ENCODE measurements at places on chromosomes 13 and 19.
A peak's percentile ranks its signal among the peaks of the same experiment; 100 is the strongest.

DNA sequence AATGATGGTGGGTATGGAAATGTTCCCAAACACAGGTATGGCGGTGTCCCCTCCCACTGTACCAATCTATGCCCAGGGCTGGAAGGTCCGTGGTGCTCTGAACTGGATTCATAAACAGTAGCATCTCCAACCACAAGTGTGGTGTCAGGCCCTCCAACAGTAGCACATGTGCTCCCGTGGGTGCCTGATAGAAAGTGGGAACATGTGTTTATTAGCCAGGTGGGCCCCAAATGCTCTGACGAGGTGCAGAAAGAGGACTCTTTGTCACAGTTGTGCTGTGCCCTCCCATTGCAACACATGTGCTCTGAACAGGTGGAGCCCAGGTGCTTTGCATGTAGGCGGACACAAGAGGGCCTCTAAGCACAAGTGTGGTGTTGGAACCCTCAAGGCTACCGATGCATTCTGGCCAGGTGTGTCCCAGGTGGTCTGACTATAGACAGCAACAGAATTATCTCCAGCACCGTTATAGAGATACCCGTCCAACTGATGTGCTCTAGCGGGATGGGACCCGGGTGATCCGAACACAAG is 75.4 kb upstream of the ZNF30 start:
- peak; percentile 61 for DNase-seq

DNA sequence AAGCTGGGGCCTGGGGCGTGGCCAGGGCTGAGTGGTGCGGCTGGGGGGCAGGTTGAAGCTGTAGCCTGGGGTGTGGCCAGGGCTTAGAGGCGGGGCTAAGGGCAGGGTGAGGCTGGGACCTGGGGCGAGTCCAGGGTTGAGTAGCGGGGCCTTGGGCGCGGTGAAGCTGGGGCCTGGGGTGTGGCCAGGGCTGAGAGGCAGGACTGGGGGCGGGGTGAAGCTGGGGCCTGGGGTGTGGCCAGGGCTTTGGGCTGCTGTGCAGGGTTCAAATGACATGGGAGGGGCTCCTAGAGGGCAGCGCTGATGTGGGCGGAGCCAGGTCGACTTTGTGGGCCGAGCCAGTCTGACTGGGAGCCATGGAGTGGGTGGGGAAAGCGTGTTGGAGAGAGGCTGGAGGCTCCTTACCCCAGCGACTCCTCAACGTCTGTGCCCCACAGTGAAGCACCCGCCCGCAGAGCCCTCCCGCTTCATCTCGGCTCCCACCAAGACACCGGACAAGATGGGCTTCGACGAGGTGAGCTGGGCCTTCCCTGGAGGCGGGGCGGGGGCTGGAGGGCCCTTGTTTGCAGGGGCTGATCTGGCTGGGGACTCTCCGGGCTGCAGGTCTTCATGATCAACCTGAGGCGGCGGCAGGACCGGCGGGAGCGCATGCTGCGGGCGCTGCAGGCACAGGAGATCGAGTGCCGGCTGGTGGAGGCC is 21.5 kb downstream of the COLGALT1 start:
- peak; percentile 46 for DNase-seq

GRCh38 chr13:27774169-27774568 is 18.1 kb upstream of the GSX1 start:
- DNase-seq = no peak

- no peak for DNase-seq
Observed at GRCh38 chr13:51258612-51259548, 36.7 kb downstream of the FAM124A start.

- no peak for DNase-seq
Observed at GRCh38 chr13:114001331-114002008, 27.6 kb upstream of the C13orf46 start.

Measured in SW480 (cell line).